ENCODE measurements at places on chromosomes 13 and 19.

- peak; percentile 42 for DNase-seq
These were observed at the start of gene FREM2 for GRCh38 chr13:38686577-38687245. Gene FREM2 (plus strand): TSS chr13:38687077. CDS start chr13:38687345, 268 bp downstream.

GRCh38 chr13:75415694-75416093, 66.3 kb downstream of the TBC1D4 start:
- DNase-seq, result no peak

GRCh38 chr19:46976845-46977320, 42.8 kb upstream of the NPAS1 start:
- DNase-seq, result no peak

- DNase-seq, result peak; percentile 64
These were observed 9.3 kb downstream of the ZNF787 start for GRCh38 chr19:56111601-56112312.

DNA sequence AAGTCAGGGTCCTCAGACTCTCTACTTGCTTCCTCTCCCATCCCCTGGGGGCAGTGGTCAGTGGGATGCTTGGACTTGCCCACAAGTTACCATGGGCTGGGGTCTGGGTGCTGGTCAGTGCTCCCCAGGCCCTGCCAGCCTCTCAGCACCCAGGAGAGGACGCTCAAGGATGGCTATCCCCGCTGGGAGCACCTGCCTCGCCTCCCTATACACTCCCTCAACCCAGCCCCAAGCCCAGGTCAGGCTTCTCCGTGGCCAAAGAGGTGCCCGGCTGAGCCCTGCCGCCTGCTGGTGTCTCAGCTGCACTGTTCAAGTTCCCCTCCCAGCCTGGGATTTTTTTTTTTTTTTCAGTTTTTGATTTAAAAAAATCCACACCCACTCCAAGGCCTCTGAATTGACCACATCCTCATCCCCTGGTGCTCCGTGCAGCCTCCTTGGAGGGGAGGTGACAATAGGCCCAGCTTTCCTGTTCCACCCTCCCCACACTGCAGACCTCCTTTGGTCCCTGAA, 10.8 kb downstream of the F2RL3 start:
- DNase-seq, result peak; percentile 85

GRCh38 chr19:16872728-16873127, 16.1 kb upstream of the F2RL3 start:
- DNase-seq, result no peak

DNA sequence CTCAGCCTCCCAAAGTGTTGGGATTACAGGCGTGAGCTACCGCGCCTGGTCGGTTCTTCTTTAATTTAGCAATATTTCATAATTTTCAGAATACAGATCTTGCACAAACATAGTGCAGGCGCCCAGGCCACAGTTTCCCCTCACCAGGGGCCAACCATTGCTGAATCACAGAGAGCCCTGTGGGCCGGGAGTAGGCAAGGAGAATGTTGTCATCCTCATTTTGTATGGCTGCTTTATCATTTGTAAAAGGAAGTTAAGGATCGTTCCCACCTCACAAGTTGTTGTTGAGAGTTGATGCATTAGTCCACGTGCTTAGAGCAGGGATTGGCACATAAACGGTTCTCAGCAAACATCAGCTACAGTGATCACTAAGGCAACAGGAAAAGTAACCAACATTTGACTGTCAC, 30.2 kb downstream of the MEIS3 start:
- DNase-seq, result no peak
